ENCODE measurements at places on chromosomes 2 and 18.

- DNase-seq: peak; percentile 48
Measured at GRCh38 chr18:63290821-63291200, 28.8 kb downstream of the BCL2 start.

- DNase-seq: peak; percentile 62
Measured at GRCh38 chr2:239399433-239399920, 1.3 kb downstream of the HDAC4 start.

DNA sequence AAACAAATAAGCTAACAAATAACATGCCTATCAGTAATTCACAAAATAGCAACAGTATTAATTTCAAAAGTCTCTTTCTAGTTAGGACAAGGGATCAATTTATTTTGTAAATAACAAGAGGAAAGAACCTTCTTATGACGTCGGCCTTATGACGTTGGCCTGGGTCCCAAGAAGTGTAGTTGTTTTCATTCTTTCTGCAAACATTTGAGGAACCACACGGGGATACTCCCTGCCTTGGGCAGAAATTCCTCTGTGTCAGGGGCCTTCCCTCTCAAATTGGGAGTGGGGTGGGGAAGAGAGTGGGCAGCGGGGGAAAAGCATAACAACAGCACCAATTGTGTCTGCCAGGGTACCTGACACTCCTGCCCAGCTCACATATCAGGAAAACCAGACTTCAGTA lies 1.3 kb downstream of the CCDC68 start:
- DNase-seq: no peak

- DNase-seq: no peak
Measured at GRCh38 chr2:85395912-85396475, 14.2 kb downstream of the CAPG start.

GRCh38 chr2:140895378-140895777 lies 1235.4 kb downstream of the LRP1B start:
- no peak for DNase-seq
